ENCODE measurements at places on chromosomes 7 and 10.

DNA sequence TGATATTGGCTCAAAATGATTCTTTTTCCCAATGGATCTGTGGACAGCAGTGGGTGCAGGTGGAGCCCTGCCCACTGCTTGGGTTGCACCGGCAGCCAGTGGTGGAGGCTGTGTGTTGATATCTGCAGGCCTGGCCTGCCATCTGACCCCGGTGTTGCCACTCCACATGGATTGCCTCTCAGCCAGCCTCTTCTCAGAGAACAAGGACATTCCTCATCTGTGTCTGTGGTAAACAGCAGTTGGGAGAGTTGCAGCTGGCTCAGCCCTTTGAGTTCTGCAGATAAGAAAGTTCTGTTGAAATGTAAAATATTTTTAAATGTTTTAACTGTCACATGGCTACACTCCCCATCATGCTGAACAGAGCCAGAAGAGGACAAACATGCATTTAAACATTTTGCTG lies 374.9 kb upstream of the CELF2 start:
- no peak for DNase-seq

GRCh38 chr7:133885213-133885612 lies 241.9 kb upstream of the LRGUK start:
- DNase-seq = no peak

DNA sequence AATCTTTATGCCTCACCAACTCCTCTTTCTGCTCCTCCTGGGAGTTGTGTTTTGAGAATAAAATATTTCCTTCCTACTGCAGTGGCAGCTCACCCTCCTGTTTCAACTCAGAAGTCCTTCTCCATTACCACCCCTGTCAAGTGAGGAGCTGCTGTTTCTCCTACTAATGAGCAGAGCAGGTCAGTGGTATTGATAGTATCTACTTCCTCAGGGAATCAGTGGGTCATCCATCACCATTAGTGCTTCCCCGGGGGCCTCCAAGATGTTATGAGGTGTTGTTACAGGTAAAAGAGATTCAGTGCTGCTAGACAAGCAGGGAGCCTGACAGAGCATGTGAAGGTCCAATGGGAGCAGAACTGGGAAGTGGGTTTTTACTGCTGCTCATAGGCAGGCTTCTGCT lies 795.2 kb downstream of the REEP3 start:
- no peak for DNase-seq

DNA sequence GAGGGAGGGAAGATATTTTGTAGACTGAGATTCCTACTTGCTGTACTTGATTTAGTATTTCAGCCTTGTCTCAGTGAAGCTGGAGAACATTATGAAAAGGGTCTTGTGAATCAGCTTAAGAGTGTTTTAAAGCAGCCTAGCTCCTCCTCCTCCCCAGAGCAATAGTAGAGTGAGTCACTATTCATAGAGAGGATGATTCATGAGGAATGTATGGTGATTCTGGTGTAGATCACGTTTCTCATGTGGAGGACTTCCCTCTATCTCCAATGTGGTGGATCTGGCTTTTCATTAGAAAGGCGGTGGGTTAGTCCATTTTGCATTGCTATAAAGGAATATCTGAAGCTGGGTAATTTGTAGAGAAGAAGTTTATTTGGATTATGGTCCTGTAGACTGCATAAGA lies 340.1 kb upstream of the CHRM2 start:
- peak; percentile 15 for DNase-seq

DNA sequence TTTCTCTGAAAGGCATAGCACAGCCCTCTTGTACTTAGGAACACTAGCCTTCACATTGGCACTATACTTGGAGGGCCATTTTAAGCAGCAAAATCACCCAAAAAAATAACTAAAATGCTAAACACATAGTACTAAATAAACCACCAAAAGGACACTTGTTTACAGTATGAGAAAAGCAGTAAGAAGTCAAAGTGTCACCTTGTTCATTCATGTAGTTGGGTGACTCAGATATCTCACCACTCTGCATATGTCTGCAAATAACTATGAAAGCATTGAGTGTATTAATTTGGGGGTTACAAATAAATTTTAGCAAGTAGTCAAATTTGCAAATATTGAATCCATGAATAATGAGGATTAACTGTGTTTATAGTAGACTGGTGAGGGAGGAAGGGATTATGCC lies 107.6 kb downstream of the ELAPOR2 start:
- DNase-seq = no peak

- no peak for DNase-seq
Measured at GRCh38 chr10:29957236-29957635, 102.2 kb downstream of the JCAD start.

DNA sequence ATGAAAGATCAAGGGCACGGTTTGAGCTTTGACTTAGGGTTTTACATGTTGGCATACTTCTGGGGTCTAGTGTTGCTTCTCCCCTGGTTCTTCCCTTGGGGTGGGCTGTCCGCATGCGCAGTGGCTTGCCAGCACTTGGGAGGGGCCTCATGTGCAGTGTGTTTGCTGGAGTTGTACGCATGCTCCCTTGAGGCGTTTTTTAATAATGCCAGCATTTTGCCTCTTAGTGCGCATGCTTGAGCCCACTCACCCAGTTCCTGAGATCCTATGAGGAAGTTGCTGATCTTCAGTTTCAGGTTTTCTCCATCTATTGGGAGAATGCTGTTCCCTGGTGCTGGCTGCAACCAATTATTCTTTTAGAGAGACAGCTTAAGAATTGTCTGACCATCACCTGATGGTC lies 113.4 kb upstream of the GPR141 start:
- no peak for DNase-seq

DNA sequence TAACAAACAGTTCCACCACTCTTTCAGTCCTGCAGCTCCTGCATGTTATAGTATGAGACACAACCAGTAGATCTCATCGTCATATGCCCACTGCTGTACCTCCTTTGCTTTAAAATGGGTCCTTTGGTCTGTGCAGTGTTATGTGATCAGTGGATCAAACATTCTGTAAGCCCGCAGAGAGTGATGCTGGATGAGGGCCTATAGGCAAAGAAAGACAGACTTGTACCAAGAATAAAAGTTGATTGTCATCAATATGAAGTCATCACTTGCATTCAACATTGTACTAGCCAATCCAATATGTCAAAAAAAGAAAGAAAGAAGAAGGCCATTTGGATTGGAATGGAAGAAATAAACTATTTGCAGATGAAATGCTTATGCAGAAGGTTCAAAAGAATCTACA lies 79.8 kb upstream of the PHYHIPL start:
- no peak for DNase-seq

DNA sequence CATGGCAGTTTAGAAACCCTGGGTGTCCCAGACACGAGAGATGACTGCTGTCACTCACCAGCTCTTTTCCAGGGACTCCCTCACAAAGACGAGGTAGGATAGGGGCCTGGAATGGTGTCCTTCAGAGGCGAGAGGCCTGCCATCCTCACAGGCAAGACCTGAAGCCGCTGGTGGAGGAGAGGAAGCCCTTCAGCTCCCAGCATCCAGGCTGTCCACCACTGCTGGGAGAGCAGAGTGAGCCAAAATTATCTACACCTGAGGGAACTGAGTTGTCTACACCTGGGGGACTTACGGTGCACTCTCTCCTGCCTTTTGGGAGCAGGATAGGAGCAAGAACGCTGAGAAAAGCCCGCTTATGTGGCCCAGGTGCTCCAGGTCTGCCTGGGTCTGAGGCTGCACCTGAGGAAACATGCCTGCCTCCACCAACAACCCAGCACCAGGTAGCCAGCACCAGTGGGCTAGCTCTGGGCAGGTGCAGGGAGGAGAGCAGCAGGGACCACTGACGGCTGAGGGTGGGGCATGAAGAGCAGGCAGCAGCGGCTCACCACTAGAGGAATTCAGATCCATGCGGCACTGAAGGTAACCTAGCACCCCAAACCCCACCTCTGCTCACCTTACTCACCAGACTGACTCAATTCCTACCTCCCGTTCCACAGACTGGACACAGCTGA lies 357.2 kb downstream of the SH2D4B start:
- no peak for DNase-seq

- DNase-seq = no peak
Measured at GRCh38 chr7:88737632-88738031, 21.9 kb upstream of the ZNF804B start.

GRCh38 chr7:20340839-20341238 lies 10.1 kb downstream of the ITGB8 start:
- DNase-seq = no peak

DNA sequence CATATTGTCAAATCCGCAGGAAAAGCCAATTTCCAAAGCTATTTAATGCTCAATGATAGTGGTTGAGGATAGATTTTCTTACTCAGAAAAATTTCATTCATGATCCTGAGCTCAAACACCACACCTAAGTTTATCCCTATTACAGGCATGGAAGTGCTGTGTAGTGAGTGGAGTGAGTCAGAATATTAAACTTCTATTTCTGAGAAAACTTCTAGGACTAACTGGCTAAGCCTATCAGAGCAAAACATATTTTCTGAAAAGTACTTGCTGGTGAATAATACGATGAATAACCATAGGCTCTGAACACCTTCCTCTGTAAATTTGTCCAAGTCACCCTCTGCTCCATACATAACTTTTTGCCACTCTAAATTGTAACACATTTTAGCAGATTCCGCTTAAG lies 221.5 kb downstream of the SUGCT start:
- no peak for DNase-seq

DNA sequence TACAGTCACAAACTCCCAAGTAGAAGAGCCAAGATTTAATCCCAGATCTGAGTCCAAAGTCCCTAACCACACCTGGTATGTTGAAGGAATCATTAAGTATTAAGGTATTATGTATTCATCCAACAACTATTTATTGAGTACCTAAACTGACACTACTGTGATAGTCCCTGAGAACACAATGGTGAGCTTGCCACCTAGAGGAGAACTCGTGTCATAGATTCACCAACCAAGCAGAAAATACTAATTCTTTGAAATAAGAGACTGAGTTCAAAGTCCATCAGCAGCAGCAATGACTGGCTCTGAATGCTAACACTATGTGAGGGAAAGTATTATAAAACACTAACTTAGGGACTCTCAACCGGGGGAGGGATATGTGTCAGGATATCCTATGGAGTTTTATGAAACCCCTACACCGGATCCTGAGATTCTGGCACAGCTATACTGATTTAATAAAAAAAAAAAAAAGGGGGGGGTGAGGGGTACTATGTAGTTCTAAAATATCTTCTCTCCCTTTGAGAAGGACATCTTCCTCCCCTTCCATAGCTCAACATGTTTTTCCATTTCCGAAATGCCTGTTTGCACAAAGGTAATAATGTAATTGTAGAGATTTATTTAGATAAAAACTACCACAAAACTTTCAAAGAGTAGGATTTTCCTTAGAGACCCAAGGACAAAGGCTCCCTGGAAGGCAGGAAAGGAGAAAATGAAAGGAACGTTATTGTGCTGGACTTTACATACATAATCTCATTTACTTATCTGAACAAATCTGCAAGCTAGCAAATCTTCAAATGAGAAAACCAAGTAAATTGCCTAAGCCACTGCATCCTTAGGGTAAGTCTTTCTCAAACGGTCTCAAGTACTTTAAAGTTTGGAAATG lies 1.6 kb downstream of the NCOA4 start:
- no peak for DNase-seq

DNA sequence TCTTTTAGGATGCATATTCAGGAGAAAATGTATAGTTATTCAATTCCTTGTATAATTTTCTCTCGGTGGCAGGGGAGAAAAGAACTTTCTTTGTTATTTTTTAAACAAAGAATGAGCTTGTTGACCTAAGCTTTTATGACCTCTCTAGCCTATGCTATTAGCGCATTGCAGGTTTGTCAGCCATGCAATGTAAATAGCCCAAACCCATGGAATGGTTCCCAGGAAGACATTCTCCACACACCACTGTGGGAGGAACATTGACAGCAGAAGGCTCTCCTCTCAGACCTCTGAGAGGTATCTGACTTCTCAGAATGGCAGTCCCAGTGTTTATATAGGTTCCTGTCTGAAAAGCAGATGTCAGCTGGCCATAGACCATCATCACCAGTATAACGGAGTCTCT lies 19.6 kb upstream of the AGBL3 start:
- DNase-seq = no peak

DNA sequence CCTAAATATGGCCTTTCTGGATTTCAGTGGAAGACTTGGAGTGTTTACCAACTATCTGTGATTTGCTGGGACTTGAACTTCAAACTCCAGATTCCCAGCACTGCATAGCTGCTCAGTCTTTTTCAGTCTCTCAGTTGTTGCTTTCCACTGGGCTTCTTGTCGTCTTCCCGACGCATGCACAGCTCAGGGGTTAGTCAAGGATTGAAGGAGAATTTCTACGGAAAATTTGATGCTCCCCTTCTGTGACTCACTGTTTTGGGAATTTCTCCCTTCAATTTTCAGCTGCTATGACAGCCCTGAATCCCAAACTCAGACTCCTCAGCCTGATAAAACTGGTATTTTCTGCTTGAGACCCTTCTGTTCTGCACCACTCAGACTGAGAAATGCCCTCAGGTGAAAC lies 91.7 kb downstream of the CYP26A1 start:
- no peak for DNase-seq

DNA sequence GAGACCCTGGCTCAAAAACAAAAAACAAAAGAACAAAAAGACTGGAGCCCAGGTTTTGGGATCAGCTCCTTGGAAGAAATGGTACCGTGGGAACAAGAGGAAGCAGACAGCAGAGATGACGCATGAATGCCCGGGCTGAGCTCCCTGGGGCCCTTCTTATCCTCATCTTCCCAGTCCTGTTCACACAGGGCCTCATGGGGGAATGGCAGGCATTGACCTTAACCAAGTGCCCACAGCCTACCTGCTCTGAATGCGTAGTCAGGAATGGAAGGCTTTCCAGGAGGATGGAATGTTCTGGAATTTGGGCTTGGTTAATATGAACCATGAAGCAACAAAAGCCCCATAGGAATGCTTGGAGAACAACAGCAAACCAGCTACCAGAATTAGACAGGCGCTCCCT lies 154.7 kb downstream of the PRPF18 start:
- no peak for DNase-seq

- no peak for DNase-seq
Measured at GRCh38 chr10:47346581-47347302, 1.4 kb upstream of the RBP3 start.

DNA sequence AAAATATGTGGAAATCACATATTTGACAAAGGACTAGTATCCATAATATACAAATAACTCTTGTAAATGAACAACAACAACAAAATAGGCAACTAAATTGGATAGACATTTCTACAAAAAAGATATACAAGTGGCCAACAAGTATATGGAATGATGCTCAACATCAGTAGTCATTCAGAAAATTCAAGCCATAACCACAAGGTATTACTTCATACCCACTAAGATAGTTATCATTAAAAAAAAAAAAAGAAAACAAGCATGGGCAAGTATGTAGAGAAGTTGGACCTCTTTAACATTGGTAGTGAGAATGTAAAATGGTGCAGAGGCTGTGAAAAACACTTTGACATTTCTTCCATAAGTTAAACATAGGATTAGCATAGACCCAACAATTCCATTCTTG lies 80.8 kb downstream of the CYP26A1 start:
- DNase-seq = no peak

- DNase-seq = no peak
Measured at GRCh38 chr10:67969875-67970274, 85.4 kb downstream of the SIRT1 start.
